Activated T-cell treated with anti-CD3 and anti-CD28 coated beads, Interleukin-2, amount 50 U/mL, for 48 hours (primary cell): ENCODE measurements at places on chromosomes 1 and 21.

- DNase-seq, result no peak
These were observed 3.8 kb downstream of the QSOX1 start for GRCh38 chr1:180158149-180159147.

- no peak for DNase-seq
These were observed 34.9 kb upstream of the LYPD8 start for GRCh38 chr1:248790456-248790855.

DNA sequence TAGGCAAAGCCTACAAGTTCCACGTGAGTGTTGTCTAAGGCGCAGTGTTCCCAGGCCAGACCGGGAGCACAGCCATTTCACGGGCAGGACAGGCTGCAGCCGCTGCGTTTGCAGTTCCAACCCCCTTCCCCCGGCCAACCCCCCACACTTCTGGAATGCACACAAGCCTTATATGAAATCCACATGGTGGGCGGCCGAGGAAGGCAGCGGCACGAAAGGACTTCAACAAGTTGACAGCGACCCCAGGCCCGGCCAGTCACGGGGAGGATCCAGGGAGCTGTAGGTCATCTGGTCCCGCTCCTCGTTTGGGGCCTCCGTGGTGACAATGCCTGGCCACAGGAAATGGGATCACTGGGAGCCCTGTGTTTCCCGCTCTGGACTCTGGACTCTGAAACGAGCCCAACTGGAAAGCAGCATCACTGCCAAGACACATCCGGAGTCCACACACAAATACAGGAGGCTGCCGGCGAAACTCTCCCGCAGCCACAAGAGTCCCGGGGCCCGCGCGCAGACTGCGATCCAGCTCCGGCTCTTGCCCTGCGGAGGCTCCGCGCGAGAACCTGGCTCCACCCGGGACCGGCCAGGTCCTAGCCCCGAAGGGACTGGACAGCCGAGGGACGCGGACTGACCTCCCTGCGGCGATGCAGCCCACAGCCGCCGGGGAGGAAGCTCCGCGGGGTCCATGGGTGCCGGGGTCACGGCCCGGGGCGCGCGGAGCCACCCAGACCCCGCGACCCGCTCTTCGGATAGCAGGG lies 794 bp downstream of the NID1 start:
- peak; percentile 46 for DNase-seq

DNA sequence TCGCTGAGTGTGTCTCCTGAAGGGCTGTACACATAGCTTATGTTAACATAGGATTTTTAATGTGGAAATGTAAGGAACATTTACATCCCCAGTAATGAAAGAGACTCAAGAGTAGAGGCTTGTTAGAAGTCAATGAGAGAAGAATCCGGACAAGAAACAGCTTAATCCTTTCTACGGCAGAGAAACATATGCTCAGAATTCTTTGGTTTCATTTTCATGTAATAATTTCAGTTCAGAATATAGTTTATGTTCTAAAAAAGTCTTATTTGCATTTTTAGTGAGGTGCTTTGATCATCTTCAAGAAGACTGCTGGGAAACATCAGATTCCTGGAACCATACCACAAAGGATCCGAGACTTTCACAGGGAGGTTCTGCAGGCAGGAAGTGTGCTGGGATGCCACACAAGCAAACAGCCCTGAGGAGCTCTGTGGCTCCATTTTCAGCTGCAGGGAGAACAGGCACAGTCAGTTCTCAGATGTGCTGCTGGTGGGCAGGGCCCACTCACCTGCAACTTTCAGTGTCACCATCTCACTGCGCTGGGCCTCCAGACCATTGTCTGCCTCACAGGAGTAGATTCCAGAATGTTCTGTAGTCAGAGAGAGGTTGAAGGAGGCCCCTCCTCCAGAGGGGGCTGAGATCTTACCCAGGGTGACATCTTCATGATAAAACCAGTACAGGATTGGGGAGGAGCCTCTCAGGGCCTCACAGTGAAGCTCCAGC lies 28.4 kb downstream of the FCRL5 start:
- DNase-seq, result no peak
